ENCODE measurements at places on chromosomes 3 and 15. TPM values are rescaled to one million over a fixed set of nuclear protein-coding genes. Genes with fewer than 3 reads are reported as not detected.

Gene UQCC5
- 18.0 TPM for total RNA-seq

DNA sequence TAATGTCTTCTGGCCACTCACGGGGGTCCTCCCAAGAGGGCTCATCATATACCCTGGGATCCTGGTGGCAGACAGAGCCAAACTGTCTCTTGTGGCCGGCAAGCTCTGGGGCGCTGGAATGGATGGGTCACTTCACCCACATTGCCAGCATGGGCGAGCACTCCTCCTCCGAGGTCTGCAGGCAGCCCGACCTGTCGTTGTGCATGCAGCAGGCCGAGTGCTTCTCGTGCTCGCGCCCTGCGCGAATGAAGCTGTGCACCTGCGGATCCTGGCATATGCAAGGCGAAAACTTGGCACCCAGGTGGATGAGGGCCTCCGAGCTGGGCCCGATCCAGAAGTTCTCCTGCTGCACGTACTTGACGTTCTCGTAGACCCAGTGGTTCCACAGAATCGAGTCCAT lies 33.6 kb upstream of the GRIP2 start:
- no peak for DNase-seq

- peak; percentile 85 for DNase-seq
Measured at GRCh38 chr15:60582370-60583036, 103.6 kb upstream of the ICE2 start.

DNA sequence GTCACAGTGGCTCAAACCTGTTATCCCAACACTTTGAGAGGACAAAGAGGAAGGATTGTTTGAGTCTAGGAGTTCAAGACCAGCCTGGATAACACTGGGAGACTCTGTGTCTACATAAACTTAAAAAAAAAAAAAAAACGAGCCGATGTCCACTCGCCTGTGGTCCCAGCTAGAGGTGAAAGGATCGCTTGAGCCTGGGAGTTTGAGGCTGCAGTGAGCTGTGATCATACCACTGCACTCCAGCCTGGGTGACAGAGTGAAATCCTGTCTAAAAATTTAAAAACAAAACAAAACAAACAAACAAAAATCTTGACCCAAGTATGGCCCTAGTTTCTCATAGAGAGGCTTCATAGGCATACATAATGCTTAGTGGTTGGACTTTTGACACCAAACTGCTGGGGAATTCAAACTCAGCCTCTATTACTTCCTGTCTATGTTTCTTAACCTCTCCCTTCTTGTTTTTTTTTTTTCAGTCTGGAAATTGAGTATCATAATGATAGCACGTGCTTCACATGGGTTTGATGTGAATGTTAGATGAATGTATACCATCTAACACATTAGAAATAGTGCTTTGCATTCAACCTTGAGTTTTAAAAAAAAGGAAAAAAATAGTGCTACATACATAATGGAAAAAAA lies 46.4 kb upstream of the CAPN7 start:
- no peak for DNase-seq

Gene WDR49
- 0.59 TPM for total RNA-seq

DNA sequence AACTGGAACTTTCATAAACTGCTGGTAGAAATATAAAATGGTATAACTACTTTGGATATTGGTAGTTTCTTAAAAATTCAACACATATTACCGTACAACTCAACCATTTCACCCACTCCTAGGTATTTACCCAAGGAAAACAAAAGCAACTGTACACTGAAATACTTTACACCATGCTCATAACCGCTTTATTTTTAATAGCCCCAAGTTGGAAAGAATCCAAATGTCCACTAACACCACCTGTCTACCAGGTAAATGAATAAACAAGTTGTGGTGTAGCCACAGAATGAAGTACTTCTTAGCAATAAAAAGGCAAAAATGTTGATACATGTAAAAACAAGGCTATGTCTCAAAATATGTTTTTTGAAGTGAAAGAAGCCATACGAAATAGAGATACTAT lies 215.9 kb upstream of the PEX5L start:
- no peak for DNase-seq

All from natural killer cell treated with Interleukin-12 subunit alpha and Interleukin-12 subunit beta and Interleukin-15 and Interleukin-18, amount 100 ng/mL, for 72 hours (primary cell).